ENCODE measurements at places on chromosomes 7 and 10.
A peak's percentile ranks its signal among the peaks of the same experiment; 100 is the strongest.

DNA sequence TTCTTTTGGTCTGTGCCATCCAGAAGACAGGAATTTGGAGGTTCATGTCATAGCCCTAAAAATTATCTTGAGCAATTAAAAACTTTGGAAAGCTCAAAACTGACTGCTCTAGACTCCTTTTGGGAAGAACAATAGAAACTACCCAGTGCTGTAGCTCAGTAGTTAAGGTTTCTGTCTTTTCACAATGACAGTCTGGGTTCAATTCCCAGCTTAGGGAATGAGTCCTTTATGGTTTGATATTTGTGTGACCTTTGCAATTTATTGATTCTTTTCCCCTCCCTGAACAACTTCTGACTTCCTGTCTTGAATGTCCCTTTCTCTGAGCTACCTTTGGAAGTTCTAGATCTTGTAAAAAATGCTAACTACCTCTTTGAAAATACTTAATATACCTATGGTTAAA lies 603.3 kb upstream of the IGFBP3 start:
- H3K4me1 ChIP-seq: no peaks in the 10 kb centered on the region
- no peaks in the 10 kb centered on the region for H3K36me3 ChIP-seq
- no peak for DNase-seq
- H3K27me3 ChIP-seq: no peaks in the 10 kb centered on the region
- no peak overlapping the region for H3K27ac ChIP-seq
- no peak overlapping the region for H3K4me3 ChIP-seq

- no peaks in the 10 kb centered on the region for H3K27me3 ChIP-seq
- no peaks in the 10 kb centered on the region for H3K4me1 ChIP-seq
- no peak overlapping the region for H3K4me3 ChIP-seq
These were observed 63.8 kb downstream of the PARD3 start for GRCh38 chr10:34751272-34751671.

- no peak overlapping the region for H3K27ac ChIP-seq
- H3K4me3 ChIP-seq: no peak overlapping the region
- H3K36me3 ChIP-seq: no peaks in the 10 kb centered on the region
- peak; percentile 19 for DNase-seq
These were observed 695 bp downstream of the HSPA12A start for GRCh38 chr10:116741391-116742351.

- H3K36me3 ChIP-seq: no peaks in the 10 kb centered on the region
- peaks cover 27% of the 10 kb centered on the region for H3K4me1 ChIP-seq
- no peak overlapping the region for H3K27ac ChIP-seq
- DNase-seq: no peak
- H3K27me3 ChIP-seq: no peaks in the 10 kb centered on the region
- no peak overlapping the region for H3K4me3 ChIP-seq
These were observed 50.4 kb downstream of the RBM33 start for GRCh38 chr7:155694851-155695250.

GRCh38 chr7:78099715-78100394 lies 301.3 kb downstream of the PHTF2 start:
- no peak overlapping the region for H3K4me3 ChIP-seq
- H3K27ac ChIP-seq: no peak overlapping the region
- no peaks in the 10 kb centered on the region for H3K4me1 ChIP-seq
- no peaks in the 10 kb centered on the region for H3K36me3 ChIP-seq
- no peak for DNase-seq

- H3K4me1 ChIP-seq: no peaks in the 10 kb centered on the region
- no peak overlapping the region for H3K27ac ChIP-seq
- no peak overlapping the region for H3K4me3 ChIP-seq
- H3K27me3 ChIP-seq: no peaks in the 10 kb centered on the region
These were observed 118.7 kb downstream of the ZNF365 start for GRCh38 chr10:62492870-62493180.

GRCh38 chr7:100211342-100211780 lies 8.4 kb upstream of the PVRIG start:
- no peaks in the 10 kb centered on the region for H3K36me3 ChIP-seq
- no peak overlapping the region for H3K27ac ChIP-seq
- peak overlapping the region; percentile 4 for H3K4me3 ChIP-seq
- peak; percentile 52 for DNase-seq

DNA sequence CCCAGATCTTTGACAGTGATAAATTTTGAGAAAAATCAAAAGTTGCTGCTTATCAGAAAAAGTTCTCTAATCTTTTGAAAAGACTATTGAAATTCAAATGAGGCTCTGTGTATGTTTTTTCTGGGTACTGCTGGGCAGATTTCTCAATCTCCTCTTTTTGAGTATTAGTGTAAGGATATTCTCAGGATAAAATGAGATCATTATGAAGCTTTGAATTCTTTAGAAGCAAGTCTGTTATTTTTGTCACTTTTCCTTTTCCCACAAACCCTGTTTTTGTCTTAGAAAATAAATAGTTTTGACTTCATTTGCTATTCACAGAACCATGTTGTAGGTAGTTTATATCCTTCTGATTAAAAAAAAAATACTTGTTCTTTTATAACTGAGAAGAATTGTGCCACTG lies 7.9 kb downstream of the STAM start:
- peaks cover 37% of the 10 kb centered on the region for H3K4me1 ChIP-seq
- no peak overlapping the region for H3K27ac ChIP-seq
- no peaks in the 10 kb centered on the region for H3K27me3 ChIP-seq
- no peak for DNase-seq

DNA sequence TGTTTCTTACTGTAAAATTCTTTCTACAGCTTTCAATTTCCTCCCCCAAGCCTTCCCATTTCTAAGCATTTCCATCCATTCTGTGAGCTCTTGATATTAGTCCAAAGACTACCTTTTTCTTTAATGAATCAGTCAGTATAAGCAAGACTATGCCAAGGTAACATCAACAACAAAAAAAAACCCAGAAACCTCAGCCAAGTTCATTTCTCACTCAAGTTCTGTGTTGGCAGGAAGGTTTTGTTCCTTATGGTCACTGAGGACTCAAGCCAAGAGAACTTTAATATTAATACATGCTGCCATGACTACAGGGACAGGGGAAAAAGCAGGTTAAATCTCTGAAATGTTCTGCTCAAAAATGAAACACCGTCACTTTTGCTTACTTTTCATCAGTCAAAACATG lies 621.2 kb upstream of the NRP1 start:
- no peak for DNase-seq
- H3K36me3 ChIP-seq: no peaks in the 10 kb centered on the region

GRCh38 chr7:49927631-49928030 lies 154.2 kb downstream of the VWC2 start:
- no peak overlapping the region for H3K4me3 ChIP-seq
- no peaks in the 10 kb centered on the region for H3K36me3 ChIP-seq
- no peaks in the 10 kb centered on the region for H3K4me1 ChIP-seq
- no peak for DNase-seq

GRCh38 chr10:69061305-69062161 lies 26.4 kb upstream of the SRGN start:
- no peaks in the 10 kb centered on the region for H3K27me3 ChIP-seq
- H3K36me3 ChIP-seq: no peaks in the 10 kb centered on the region
- peak overlapping the region; percentile 29 for H3K4me3 ChIP-seq
- H3K27ac ChIP-seq: peak overlapping the region; percentile 10
- peaks cover 31% of the 10 kb centered on the region for H3K4me1 ChIP-seq

DNA sequence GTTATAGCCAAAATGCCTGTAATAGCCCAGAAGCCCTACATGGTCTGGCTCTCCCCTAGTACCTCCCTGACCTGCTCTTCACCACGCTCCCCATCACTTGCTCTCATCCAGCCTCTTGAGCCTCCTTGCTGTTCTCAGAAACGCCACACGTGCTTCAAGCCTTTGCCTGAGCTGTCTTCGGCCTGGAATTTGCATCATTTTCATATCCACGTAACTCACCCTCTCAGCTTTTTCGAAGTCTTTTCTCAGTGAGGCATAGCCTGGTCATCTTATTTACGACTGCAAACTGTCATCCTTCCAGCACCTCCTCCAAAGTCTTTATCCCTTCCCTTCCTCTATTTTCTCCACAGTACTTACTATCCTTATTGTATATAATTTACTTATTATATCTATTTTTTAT lies 151.0 kb upstream of the AHR start:
- H3K27ac ChIP-seq: no peak overlapping the region
- peaks cover 27% of the 10 kb centered on the region for H3K4me1 ChIP-seq
- H3K4me3 ChIP-seq: no peak overlapping the region
- no peak for DNase-seq
- H3K27me3 ChIP-seq: no peaks in the 10 kb centered on the region
- no peaks in the 10 kb centered on the region for H3K36me3 ChIP-seq

DNA sequence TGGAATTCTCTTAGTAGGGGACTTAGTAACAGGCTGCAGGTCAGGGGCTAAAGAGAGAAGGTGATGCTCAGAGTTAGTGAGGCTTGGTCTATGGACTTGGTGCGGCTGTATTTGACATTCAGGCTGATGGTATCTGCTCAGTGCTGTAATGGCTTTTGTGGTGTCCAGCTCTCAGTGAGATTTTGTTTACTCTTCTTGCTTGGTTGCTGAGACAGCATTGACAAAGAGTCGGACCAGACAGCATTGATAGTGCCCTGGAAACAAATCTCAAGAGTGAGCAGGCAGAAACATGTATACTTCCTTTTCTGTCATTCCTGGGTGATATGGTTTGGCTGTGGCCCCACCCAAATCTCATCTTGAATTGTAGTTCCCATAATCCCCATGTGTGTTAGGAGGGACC lies 202.0 kb downstream of the STK31 start:
- H3K4me1 ChIP-seq: no peaks in the 10 kb centered on the region
- no peak overlapping the region for H3K27ac ChIP-seq
- H3K27me3 ChIP-seq: no peaks in the 10 kb centered on the region

GRCh38 chr7:36523371-36524101 lies 133.9 kb downstream of the ANLN start:
- no peaks in the 10 kb centered on the region for H3K4me1 ChIP-seq
- H3K27ac ChIP-seq: no peak overlapping the region
- H3K4me3 ChIP-seq: no peak overlapping the region
- H3K36me3 ChIP-seq: no peaks in the 10 kb centered on the region
- no peak for DNase-seq
- no peaks in the 10 kb centered on the region for H3K27me3 ChIP-seq

DNA sequence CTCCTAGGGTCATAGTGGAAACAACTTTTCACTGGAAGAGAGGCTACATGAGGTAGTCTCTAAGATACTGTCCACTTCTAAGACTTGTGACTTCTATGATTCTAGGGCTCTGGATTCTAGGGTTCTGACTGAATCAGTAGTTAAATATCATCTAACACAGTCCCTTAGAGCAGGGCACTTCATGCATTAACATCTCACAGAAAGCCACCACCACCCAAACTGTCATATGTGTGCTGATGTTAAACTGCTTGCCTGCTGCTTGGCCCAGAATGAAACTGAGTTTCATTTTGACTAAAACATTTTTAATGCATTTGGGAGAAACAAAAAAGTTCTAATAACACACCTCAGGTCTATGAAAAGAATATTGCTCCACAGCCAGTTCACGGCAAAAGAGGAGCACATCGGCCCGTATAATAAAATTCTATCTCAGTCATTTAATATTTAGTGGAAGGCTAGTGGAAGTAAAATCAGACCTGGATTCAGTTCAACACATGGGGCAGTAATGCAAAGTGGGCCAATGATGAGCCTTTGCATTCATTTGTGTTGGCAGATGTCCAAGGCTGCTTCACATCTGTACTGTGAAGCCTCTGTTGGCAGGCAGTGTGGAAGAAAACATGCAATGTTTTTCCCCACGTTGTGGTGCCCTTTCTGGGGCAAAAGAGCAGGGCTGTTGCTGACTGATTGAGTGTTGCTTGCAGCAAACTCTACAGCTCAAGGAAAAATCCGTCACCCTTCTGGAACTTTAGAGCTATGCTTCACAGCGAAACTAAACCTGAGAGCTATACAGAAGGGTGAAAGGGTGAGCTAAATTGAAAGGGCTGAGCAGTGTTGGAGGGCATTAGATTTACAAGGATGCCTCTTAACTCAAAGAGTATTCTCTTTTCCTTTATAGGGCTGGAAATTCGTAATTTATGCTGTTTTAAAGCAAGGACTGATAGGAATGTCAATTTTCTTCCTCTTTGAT lies 33.5 kb upstream of the AUTS2 start:
- no peaks in the 10 kb centered on the region for H3K4me1 ChIP-seq
- no peak overlapping the region for H3K27ac ChIP-seq
- no peak overlapping the region for H3K4me3 ChIP-seq
- no peak for DNase-seq

- no peak for DNase-seq
- no peaks in the 10 kb centered on the region for H3K36me3 ChIP-seq
- H3K27ac ChIP-seq: no peak overlapping the region
- no peaks in the 10 kb centered on the region for H3K4me1 ChIP-seq
- H3K4me3 ChIP-seq: no peak overlapping the region
- H3K27me3 ChIP-seq: no peaks in the 10 kb centered on the region
These were observed 423.9 kb downstream of the NEBL start for GRCh38 chr10:20473023-20473760.

DNA sequence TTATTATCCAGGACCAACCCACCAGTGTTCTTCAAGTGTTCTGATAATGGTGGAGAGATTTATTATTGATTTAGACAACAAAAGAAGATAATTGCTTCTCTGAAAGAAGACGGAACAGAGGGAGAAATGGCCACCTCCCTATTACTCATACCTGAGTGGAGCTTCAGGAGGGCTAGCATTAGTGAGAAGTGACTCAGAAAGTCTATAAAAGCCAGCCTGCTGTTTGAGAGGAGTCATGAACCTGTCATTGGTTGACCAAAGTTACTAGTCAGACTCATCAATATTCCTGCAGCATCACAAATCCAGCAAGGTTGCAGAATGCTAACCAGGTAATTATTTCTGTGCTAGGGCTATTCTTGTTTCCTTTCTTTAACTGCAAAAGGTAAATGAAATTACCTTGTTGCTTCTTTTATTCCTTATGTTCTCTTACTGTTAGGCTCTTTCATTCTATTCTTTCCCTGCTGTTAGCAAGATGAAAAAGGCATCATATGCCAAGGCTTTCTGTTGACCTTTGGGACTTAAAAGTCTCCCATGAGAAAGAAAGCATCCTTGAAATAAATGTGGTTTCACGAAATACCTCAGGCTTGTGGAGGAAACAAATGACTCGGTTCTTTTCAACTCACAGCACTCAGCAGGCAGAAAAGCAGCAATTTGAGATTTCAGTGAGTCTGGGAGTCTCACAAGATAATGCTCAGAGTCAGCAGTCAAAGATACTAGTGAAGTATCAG lies 256.4 kb upstream of the PHYHIPL start:
- no peak for DNase-seq
- no peak overlapping the region for H3K27ac ChIP-seq
- no peaks in the 10 kb centered on the region for H3K4me1 ChIP-seq

- no peak for DNase-seq
- no peaks in the 10 kb centered on the region for H3K27me3 ChIP-seq
These were observed 349.6 kb downstream of the TFEC start for GRCh38 chr7:115680921-115681320.

GRCh38 chr10:61470740-61471139 lies 17.6 kb upstream of the TMEM26 start:
- no peak overlapping the region for H3K27ac ChIP-seq
- no peak for DNase-seq
- H3K27me3 ChIP-seq: no peaks in the 10 kb centered on the region
- no peaks in the 10 kb centered on the region for H3K36me3 ChIP-seq

GRCh38 chr10:95355301-95355700 lies 64.5 kb upstream of the PDLIM1 start:
- H3K4me1 ChIP-seq: no peaks in the 10 kb centered on the region
- no peak overlapping the region for H3K27ac ChIP-seq
- no peak for DNase-seq
- H3K4me3 ChIP-seq: no peak overlapping the region
- H3K36me3 ChIP-seq: no peaks in the 10 kb centered on the region

DNA sequence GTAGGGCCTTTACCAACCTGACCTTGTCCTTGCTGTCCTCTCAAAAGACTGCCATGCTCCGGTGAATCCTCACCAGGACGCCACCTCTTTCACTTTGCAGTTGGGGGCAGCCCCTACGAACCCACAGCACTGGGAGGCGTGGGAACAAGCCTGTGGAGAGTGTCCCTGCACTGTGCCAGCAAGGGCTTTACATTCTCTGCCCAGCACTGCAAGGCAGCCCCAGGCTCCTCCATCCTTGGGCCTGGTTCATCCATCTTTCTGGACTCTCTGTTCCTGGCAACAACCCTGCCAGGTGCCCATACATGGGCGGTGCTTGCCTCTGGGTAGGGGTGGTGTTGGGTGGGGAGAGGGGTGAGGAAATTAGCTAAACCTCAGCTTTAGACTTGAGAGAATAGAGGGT lies 1.4 kb downstream of the CHAT start:
- peaks cover 16% of the 10 kb centered on the region for H3K27me3 ChIP-seq
- H3K27ac ChIP-seq: no peak overlapping the region
